ENCODE measurements at places on chromosomes 3 and 15.

GRCh38 chr3:62622553-62623174 is 249.3 kb upstream of the FEZF2 start:
- peak; percentile 72 for DNase-seq

- DNase-seq: no peak
These were observed 30.2 kb upstream of the LEKR1 start for GRCh38 chr3:156795890-156796481.

DNA sequence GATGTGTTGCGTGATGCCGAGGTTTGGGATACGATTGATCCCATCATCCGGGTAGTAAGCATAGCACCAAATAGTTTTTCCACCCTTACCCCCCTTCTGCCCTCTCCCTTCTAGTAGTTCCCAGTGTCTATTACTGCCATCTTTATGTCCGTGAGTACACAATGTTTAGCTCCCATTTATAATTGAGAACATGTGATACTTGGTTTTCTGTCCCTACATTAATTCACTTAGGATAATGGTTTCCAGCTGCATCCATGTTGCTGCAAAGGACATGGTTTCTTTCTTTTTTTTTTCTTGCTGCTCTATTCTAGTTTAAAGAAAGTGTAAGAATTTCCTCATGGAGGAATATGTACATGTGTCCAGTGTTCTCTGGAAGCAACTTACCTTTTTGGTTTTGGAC is 51.8 kb downstream of the NSUN3 start:
- no peak for DNase-seq

- no peak for DNase-seq
These were observed 22.3 kb upstream of the LINGO1 start for GRCh38 chr15:77654975-77655374.

- no peak for DNase-seq
These were observed 23.3 kb upstream of the NEO1 start for GRCh38 chr15:73028831-73029451.

GRCh38 chr3:65182682-65183081 is 494.9 kb upstream of the ADAMTS9 start:
- no peak for DNase-seq

DNA sequence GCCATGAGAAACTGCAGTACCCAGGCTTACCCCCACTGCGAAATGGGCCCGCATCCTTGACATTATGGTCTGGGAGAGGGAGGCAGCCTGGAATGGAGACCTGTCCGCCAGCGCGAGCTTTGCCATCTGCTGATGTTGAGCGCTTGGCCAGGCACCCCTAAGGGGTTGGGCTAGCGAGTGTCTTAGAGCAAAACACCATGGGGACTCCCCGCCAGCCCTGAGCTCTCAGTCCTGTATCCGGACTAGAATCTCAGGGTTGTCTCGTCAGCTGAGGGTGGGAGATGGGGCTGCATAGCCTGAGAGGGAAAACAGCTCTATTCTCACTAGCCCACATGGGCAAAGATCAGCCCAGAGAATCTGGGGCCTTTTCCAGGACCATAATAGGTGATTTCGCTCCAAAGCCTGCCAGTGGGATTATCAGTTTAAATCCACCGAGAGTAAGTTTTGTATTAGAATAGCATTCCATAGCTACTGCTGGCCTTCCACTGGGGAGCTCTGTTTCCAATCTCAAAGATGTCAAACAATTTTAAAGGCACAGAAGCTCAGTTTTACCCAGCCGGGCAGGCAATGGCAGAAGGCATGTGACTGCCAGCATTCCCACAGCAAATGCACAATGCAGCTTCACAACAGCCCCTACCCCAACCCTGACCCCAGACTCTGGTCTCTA is 167.5 kb upstream of the TPM1 start:
- DNase-seq: no peak

- no peak for DNase-seq
These were observed 101.0 kb downstream of the PLXNA1 start for GRCh38 chr3:127083778-127084397.

GRCh38 chr15:71532994-71533393 is 277.4 kb upstream of the NR2E3 start:
- DNase-seq: peak; percentile 20

DNA sequence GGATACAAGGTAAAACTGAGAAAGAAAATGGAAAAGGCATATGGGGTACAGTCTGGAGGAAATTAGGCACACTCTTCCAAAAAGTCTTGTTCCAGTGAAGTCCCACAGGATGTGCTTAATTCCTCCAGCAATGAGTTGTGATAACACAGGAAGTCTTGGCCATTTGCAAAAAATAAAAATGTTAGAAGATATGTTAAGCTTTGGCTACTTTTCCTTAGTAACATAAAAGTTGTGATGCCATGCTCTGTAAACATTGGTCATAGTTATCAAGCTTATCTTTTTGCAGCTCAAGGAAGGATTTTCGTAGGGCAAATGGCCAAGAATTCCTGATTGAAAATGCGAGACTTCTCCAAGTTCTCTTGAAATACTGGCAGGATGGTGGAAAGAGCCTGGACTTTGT is 26.4 kb downstream of the LNP1 start:
- peak; percentile 63 for DNase-seq

DNA sequence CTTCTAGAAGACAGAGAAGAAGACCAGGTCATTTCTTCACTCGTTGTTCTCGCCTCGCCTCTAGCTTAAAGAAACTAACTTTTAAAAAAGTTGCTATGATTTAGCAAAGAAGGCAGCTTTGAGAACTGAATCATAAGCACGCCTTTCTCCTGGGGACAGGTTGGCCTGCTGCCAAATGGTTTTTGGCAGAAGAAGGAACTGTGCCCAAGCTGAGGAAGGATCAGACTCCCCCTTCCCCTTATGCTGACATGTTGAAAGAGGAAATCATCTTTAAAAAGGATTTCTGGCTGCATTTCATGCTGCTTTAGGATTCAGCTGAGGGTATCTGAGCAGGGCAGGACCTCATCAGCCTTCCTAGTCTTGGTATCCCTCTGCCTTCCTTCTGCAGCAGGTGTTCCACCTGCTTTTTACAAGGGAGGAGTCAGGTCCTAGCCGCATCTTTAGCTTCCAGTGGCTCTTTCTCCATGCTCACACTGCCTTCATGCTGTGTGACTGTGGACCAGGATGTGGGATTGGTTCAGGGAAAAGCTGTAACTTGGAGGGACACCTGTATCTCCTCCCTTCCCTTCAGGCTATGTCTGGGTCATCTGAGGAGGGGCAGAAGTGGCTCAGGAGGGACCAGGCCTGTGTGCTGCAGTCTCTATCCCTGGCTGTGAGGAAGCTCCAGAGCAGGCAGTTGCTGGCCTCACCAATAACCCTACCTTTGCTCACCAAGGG is 34.1 kb upstream of the HACD2 start:
- DNase-seq: no peak

GRCh38 chr15:39748276-39748675 is 34.4 kb downstream of the FSIP1 start:
- DNase-seq: peak; percentile 17

GRCh38 chr3:52432691-52433141 is 12.2 kb downstream of the SEMA3G start:
- DNase-seq: peak; percentile 26

DNA sequence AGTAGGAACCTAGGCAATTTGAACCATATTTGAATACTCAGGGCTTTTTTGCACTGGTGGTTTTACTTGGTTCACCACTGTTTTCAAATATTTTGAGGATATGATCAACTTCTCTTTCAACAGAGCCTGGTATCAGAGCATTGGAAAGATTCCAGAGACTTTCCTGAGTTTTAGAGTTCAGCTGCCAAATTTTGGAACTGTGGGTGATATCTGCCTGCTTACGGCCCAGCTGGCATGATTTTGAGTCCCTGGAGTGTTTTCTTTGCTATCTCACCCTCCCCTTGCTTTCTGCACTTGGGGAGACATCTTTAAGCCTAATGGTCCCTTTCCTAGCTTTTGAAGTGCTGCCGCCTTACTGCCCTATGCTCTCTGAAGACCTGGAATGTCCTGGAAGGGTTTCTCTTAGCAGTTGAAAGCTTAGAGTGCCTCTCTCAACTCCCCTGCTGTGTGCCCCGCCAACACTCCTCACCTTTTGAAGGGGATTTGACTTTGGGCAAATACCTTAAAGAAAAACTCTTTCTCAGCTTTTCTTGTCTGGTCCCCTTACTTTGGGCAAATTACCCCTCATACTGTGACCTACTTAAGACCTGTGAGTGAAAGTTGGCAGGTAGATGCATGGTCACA is 539.1 kb downstream of the MFSD1 start:
- DNase-seq: no peak

DNA sequence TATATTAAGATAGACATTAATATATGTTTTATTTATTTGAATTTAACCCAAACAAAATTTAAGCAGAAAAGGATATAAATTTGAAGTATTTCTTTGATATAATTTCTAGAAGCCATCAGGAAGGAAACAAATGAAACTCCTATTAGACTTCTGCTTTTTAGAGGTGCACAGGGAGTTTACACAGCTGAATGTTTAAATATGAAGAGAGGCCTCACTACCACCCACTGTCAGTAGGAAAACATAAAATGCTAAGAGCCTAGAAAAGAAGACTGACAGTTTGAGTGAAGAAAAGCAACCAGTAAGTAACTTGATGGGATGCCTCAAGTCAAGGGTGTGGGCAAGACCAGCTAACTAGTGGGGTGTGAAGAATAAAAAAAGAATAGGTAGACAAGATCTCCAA is 19.7 kb downstream of the PLSCR2 start:
- DNase-seq: no peak

- DNase-seq: no peak
These were observed 82.8 kb downstream of the CHL1 start for GRCh38 chr3:279325-279724.

- peak; percentile 40 for DNase-seq
These were observed 87.7 kb downstream of the VGLL4 start for GRCh38 chr3:11555881-11556633.

DNA sequence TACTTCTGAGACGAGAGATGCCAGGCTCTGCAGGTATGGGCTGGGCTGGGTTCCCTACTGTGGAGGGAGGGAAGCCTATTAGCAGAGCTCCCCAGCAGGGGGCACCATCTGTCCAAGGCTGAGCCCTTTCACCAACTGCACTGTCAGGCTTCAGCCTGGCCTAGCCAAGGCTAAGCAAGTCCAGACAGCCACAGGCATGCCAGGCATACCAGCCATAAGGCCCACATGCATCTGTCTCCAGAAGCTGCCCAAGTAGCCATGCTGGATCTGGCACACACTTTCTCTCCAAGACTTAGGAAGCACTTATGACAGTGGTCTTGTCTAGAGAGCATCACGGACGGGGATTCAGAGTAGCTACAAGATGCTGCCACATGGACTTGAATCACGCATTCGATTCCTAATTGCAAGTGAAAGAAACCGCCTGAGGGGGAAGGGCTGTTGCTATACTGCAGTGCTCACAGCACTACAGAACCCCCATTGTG is 28.3 kb downstream of the RUVBL1 start:
- DNase-seq: peak; percentile 90

DNA sequence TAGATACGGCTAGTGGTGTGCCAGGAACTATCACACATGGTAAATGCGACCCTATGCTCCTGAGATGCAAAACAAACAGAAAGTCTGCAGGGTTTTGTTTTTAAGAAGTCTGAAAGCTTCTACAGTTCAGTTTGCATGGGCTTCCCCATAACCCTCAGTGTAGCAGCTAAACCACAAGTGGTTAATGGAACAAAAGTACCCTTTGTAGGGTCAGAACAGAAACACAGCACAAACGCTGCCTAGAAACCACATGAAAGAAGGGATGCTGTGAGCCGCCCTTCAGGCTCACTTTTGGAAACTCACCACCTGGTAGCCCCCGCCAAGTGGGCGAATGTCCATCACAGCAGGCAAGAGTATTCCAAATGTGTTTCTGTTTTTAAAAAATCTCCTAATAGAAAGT is 46.2 kb downstream of the CTDSPL start:
- DNase-seq: no peak

DNA sequence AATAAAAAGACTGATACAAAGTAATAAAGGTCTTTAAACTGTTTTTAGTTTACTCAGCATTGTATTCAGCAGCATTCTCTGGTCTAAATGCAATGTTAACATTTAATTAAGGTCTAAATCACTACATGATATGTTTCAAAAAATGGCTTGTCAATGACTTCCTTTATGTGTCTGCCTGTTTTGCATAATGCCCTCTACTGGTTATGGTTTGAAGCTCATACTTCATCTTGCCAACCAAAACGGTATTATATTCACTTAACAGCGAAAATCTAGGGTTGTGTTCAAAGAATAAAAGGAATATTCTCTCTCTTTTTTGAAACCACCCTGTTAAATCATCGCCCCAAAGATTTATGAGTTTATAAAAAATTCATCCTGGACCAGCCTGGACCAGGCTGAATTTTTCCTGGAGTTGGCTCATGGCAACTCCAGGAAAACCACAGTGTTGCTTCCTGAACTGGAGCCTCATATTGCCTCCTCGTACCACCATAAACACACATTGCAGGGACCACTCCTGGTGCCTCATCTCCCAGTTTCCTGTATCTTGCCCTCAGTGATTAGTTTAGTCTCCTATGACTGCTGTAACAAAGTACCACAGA is 6.7 kb upstream of the NCEH1 start:
- DNase-seq: peak; percentile 32

GRCh38 chr3:97658668-97659285 is 105.8 kb upstream of the ARL6 start:
- peak; percentile 20 for DNase-seq

GRCh38 chr3:17094551-17094950 is 209.8 kb downstream of the PLCL2 start:
- DNase-seq: no peak

GRCh38 chr3:9108876-9109567 is 140.4 kb downstream of the SRGAP3 start:
- DNase-seq: no peak

DNA sequence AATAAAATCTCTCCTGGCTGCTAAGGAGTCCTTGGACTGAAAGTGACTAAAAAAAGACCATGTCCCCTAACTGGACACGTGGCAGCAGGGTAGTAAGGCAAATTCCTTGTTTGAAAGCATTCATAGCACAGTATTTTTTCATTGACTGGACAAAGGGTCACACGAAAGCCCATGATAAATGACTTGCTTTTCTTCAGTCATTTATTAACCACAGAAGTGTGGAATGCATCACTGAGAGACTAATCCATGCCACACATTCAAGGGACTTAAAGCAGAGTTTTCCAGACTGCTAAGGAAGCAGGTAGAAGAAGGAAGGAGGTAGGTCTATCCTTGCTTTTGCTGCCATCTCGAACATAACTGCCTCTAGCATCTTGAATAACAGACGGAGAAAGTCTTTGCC is 31.2 kb downstream of the CASR start:
- DNase-seq: no peak

- no peak for DNase-seq
These were observed 59.6 kb downstream of the ETFA start for GRCh38 chr15:76251717-76252116.

GRCh38 chr3:50436114-50436674 is 67.2 kb downstream of the CACNA2D2 start:
- DNase-seq: peak; percentile 62

DNA sequence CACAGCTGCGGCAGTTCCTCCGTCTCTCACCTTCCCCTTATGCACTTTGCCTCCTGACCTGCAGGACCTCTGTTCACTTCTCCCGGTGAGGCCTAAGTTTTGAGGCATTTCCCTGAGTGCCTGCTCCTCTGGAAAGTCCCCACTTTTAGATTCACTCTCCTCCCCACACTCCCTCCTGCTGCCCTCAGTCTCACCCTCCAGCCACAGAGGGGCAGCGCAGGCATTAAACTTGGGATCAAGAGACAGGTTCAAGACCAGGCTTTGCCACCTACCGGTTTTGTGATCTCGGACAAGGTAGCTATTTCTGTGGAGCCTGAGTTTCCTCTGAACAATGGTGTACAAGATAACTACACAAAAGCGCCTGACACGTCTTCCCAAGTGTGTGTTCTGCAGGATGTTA is 19.4 kb downstream of the SLC6A11 start:
- no peak for DNase-seq

All from lung microvascular endothelial cell (primary cell).